ENCODE measurements at places on chromosomes 5 and 9.

DNA sequence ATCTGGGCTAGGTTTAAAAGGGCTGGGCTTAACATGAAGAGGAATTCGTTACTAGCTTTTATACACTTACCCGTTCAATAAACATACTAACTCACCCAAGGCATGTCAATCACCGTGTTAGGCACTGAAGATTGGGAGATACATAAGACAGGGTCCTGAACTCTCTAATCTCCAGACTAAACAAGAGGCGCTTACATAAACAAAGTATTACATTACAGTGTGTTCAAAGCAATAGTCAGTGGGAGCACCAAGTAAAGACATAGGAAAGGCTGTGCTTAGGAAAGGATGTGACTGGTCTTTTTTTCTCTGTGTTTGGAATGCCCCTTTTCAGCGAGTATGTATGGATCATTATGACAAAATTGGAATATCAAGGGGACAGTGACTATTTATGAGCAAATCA lies 203.6 kb upstream of the ADRA1B start:
- no peak for DNase-seq

GRCh38 chr9:133355881-133356357 lies 368 bp downstream of the SURF1 start:
- DNase-seq: no peak

DNA sequence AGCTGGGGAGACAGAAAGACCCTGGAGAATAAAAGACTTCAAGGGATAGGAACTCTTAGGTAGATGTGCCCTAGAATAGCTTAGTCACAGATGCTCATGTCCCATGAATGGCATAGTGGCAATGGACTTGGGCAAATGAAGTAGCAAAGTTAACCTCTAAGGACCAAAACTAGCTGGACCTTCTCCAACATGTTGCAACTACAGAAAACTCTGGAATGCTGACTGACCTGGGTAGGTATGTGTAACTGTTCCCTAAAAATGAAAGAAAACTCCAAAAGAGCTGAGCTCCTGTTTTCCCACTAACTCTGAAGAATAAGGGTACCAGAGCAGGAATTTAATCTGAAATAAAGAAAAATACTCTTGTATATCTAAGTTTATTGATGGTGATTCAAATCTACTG lies 12.5 kb upstream of the LPAR1 start:
- no peak for DNase-seq

- DNase-seq: no peak
These were observed 974.2 kb upstream of the C9orf72 start for GRCh38 chr9:28547527-28547926.

DNA sequence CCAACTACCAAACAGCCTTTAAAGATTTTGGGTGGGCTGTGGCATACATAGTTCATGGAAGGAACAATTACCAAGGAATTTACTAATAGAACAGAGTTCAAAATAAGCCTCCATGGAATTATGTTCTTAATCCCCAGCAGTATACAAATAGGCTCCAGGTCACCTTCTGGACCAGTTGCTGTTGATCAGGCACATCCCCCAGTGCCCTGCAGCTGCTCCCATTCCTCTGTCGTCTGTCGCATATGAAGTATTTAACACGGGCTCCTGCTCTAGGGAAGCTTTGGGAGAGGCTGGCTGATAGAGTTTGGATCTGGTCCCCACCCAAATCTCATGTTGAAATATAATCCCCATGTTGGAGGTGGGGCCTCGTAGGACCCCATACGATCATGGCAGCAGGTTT lies 17.8 kb downstream of the SHC3 start:
- DNase-seq: no peak

DNA sequence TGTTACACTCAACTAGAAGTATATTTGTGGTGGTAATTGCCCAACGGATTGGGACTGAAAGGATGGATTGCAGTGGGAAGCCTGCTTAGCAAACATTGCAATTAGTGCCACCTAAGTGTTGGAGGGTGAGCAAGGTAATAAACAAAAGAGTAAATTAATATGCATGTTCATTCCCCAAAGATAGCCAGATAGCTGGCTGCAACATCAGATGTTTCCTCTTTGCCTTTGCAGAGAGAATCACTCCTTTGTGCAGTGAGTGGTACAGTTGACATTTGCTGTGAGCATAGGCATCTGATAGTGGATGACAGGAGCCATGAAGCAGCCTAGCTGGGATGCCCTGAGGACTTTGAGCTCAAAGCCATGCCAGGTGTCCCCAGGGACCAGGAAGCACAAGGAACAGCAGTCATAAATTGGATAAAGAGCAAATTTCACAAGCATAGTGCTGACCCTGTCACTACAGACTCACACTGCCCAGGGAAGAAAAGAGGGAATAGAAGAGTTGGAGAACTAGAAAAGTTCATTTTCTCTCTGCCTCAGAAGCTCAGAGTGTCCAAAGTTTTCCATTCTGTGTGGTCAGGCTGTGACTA lies 336.1 kb upstream of the SLC30A5 start:
- no peak for DNase-seq

- DNase-seq: no peak
These were observed 50.4 kb downstream of the RASGRF2 start for GRCh38 chr5:81010336-81011169.

- no peak for DNase-seq
These were observed 4.0 kb downstream of the TSLP start for GRCh38 chr5:111075520-111075919.

DNA sequence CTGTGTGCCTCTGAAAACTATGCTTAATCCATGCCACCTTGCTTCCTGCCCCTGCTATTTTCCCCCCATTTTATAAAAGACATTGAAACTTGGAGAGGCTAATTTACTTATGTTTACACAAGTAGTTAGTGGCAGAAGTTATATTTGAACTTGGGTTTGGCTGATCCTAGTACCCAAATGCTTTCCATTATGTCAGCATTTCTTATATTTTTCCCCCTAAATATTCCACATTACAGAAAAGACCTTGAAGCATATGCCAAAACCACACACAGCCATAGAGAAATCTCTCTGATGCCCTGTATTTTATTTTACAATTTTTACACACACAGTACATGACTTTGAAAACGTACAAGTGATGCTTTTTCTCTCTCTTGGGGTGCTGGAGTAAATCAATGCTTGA lies 11.2 kb downstream of the C1QTNF2 start:
- no peak for DNase-seq

DNA sequence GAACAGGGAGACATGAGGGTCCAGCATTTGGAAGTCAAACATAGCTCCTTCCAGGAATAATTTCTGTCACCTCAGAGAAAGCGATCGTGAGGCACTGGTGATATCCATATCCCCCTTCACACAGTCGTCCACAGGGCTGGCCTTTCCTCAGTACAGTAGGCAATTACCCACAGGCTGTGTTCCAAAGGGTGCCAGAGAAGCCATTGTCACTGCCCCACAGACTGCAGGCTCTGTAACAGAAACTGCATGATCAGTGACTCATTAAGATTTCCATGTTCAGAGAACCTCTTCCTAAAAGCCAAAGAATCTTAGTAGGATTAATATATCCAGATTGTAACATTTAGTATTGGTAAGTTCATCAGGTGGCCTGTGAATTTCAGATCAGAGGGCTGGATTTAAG lies 127.6 kb downstream of the RPS23 start:
- no peak for DNase-seq

GRCh38 chr5:97383996-97384395 lies 200.9 kb upstream of the RIOK2 start:
- DNase-seq: no peak

GRCh38 chr9:121748074-121748473 lies 96.6 kb downstream of the DAB2IP start:
- no peak for DNase-seq

DNA sequence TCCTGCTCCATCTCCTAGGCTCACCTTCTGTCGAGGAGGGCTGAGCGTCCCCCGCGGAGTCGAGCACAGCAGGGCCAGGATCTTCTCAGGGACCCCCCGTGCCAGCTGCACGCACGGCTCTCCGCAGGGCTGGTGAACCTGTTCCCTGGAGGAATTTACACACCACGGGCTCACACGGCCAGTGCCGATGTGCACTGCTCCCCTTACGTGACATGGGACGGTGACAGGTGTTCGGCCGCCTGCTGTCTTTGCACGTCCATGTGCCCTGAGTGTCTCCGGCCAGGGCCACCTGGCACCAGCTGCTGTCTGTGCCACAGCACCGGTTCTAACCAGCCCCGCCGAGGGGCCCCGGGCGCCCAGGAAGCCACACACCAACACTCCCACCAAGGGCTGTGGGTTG lies 8.7 kb upstream of the AGPAT2 start:
- no peak for DNase-seq

DNA sequence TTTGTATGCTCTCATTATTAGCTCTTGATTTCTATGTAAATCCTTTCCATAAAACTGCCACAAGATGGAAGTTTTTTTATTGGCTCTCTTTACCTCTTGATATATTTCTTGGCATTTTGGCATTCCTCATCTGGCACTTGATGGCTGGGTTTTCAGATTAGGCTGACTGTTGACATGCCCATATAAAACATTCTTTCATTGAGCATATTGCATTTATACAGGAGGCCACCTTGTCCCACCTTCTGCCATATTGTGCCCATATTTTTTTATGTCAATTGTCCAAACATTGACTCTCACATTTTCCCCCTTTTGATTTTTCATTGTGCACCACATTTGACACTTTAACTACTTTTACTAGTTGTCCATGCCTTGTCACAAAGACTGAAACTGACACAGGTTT lies 182.9 kb downstream of the MEF2C start:
- DNase-seq: no peak

GRCh38 chr9:109588415-109588814 lies 90.3 kb upstream of the PTPN3 start:
- no peak for DNase-seq

DNA sequence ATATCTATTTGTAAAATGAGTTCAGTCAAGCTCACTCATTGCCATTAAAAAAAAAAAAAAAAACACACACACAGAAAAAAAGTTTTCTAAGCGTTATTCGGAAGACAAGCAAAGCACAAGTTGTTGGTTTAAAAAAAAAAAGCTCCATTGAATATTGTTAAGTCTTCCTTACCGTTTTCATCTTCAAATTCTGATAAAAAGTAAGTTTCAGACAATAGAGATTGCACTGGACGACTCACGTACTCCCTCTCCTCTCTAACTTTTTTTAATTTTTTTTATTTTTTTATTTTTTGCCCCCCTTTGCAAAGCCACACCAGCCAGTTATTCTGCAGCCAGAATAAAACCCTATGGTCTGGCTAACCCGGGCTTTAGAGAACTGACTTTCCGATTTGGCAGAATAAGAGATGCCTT lies 544 bp downstream of the ADAMTS6 start:
- no peak for DNase-seq

- DNase-seq: no peak
These were observed 469.2 kb upstream of the ZNF608 start for GRCh38 chr5:125215593-125215992.

GRCh38 chr5:6572086-6572824 lies 60.6 kb downstream of the NSUN2 start:
- DNase-seq: no peak

DNA sequence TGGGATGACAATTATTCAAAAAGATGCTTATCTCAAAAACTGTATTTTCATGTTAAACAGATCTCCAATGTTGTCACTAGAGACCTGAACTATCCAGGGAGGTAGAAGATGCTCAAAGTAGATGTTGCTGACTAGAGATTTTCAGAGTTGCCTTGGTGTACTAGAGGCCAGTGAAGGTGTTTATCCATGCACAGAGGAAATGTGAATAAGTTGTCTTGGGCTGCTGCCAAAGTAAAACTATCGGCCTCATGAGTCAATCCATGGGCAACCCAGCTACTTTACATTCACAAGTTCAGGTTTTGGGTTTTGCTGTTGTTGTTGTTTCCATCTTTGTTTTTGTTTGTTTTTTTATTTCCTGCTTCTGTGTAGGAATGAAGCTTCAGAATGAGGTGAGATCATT lies 141.1 kb upstream of the RANBP3L start:
- no peak for DNase-seq

- no peak for DNase-seq
These were observed 199.9 kb upstream of the PIK3R1 start for GRCh38 chr5:68015381-68016302.

DNA sequence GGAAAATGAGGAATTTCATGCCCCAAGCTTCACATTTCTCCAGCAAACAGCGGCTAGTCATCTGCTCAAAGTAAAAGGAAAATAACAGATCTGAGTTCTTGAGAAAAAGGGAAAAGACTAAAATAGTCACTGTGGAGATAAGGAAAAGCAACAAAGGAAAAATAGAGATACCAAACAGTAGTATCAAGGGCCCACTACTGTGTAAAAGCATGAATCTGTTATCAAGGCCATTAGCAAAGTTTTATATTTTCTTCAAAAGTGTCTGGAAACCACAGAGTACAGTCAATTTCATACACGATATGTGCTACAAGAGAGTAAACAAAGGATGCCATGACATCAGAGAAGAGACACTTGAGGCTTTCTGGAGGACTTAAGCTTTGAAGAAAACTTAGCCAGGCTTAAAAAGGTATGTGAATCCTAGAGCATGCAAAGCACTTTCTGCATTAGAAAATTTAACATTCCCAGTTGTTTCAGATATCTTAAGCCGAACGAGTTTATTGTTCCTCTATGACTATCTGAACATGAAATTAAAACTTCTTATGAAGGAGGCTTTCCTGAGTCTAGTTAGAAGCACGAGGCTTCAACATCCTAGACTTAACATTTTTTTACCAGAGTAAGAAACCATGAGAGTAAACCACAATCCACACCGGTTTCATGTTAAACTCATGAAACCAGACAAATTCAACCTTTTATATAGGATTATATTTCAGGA lies 1.2 kb downstream of the TTC33 start:
- no peak for DNase-seq

DNA sequence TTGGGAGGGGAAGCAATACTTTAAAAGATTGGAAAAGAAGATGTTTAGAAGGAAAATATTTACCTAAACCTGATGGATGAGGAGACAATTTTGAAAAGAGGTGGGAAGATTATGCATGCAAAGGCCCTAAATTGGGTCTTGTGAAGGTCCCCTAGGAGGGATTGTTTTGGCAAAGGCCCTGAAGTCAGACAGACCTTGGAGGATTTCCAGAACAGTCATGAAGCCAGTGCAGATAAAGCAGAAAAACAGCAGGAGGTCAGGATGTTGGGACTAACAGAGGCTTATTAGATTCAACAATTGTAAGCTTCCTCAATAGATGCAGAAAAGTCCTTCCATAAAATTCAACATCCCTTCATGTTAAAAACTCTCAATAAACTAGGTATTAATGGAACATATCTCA lies 361.0 kb upstream of the CDH6 start:
- DNase-seq: no peak
